ENCODE measurements at places on chromosomes 13 and 19. TPM values are rescaled to one million over a fixed set of nuclear protein-coding genes. Genes with fewer than 3 reads are reported as not detected.

The DAND5 gene
- total RNA-seq: not detected

The MAN2B1 gene
- total RNA-seq: 24.0 TPM

The ZNF878 gene
- total RNA-seq: under 0.01 TPM

The PRSS57 gene
- total RNA-seq: not detected

The SUPT5H gene
- total RNA-seq: 51.3 TPM

The PEAK3 gene
- not detected for total RNA-seq

The MLLT1 gene
- 3.9 TPM for total RNA-seq

The SIGLEC6 gene
- total RNA-seq: not detected
